8988T (cell line): ENCODE measurements at places on chromosomes 6 and 20.
A peak's percentile ranks its signal among the peaks of the same experiment; 100 is the strongest.

DNA sequence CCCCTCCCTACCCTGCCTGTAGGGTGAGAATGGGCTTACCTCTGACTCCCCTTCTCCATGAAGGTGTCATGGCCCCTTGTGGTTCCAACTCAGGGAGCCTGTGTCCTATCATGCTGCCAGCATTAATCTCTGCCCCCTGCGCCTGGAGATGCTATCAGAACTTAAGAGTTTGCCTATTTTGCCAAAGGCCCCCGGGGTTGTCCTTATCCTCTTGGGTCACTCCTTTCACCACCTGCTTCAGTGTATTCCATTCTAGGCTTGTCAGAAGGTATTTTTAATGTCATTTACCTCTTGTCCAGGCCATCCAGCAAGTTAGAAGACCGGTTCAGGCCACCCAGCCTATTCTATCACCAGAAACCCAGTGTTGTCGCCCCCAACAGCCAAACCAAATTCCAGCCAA lies 10.5 kb downstream of the RRBP1 start:
- no peak for DNase-seq

DNA sequence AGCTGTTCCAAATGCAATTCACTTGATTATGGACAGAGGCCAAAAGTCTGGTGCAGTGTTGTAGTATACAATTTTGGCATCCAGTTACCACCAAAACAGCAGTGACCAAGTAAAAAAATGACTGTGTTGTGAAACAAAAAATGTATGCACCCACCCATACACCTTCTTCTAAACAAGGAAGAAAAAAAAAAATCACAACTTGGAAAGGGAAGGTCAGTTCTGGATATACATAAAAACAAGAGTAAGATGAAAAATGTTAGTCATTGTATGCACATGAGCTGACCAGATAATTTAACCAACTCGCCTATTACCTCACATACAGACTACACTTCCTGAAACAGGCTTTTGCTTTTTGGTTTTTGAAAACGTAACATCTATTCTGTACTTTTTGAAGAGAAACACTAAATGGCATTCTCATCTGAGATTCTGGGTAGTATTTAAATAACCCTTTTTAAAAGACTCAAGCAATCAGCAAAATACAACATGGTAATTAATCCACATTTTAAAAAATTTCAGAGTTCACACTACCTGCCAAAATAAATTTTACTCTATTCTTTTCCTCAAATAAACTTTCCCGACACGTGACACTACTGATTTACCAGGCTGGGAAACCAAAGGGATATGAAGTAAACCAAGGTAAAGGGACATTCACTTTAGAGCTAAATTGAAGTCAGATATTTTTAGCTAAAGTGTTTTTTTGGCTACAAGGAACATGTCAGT lies 141.6 kb upstream of the SHLD1 start:
- DNase-seq = no peak

DNA sequence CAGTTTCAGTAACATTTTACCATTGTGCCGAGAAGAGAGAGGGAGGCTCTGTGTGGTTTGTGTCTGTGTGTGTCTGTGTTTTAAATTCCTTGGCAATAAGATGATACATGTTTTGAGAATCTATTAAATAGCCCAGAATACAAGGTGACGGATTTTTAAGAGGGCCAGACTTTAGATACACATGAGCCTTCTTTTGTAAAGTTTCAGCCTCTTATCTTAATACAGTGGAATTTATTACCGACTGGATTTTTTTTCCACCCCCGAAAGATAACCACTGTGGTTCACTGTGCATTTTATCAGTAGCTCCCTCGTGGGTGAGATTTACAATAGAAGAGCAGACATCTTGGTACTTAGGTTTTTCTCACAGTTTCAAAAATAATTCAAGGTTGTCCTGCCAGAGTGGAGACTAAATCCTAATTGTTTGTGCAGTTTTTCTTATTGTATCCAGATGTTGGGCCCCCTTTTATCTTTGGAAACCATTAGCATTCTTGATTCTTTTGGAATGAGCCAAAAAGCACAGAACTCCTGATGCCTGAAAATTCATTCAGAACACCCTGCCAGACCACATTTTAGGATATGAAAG lies 49.9 kb downstream of the STK4 start:
- DNase-seq = no peak

DNA sequence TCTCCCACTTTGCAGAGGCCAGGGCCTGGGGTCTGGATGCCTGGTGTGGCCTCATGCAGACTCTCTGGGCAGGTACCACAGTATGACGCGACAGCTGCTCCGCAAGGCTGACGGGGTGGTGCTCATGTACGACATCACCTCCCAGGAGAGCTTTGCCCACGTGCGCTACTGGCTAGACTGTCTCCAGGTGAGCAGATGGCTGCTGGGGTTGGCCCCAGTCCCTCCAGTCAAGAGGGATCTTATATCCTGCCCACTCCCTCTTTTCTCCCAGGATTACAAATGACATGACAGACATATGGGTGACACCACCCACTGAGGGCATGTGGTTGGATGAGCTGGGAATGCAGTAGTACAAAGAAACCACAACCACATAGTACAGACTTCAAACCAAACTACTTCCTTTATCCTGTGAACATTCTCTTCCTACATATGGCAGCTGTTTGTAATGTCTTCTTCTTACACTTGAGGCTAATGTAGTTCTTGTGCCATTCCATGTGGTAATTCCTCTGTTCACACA lies 29.9 kb downstream of the RAB44 start:
- DNase-seq = no peak

- DNase-seq = no peak
These were observed 29.9 kb downstream of the PHACTR2 start for GRCh38 chr6:143707697-143708096.

- DNase-seq = no peak
These were observed 8.2 kb downstream of the ATP9A start for GRCh38 chr20:51759769-51760510.

- DNase-seq = no peak
These were observed 24.4 kb downstream of the TBC1D20 start for GRCh38 chr20:437787-438486.

DNA sequence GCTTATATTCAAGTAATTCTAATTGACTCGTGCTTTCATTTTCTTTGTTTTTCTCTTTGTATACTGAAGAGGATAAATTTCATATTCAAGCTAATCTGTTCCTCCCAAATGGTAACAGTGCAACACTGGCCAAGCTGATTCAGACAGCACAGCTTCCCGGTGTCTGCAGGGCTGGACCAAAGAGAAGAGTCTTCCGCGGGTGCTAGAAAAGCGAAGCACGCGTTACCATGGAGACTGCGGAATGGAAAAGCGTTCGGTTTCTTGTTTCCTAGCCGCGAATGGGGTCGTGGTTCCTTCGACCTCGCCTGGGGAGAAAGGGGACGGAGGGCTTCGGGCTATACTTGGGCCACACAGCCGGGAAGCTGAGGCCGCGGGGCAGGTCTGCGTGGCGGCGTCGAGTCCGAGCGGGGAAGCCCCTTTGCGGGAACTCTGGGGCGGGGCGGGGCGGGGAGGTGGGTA lies 6.2 kb upstream of the ZNF311 start:
- peak; percentile 33 for DNase-seq

- no peak for DNase-seq
These were observed 84.2 kb upstream of the ARMC2 start for GRCh38 chr6:108763931-108764579.

- DNase-seq = no peak
These were observed 234.8 kb upstream of the SPTLC3 start for GRCh38 chr20:12773936-12774335.

- no peak for DNase-seq
These were observed 10.9 kb downstream of the CCM2L start for GRCh38 chr20:32021091-32021490.

DNA sequence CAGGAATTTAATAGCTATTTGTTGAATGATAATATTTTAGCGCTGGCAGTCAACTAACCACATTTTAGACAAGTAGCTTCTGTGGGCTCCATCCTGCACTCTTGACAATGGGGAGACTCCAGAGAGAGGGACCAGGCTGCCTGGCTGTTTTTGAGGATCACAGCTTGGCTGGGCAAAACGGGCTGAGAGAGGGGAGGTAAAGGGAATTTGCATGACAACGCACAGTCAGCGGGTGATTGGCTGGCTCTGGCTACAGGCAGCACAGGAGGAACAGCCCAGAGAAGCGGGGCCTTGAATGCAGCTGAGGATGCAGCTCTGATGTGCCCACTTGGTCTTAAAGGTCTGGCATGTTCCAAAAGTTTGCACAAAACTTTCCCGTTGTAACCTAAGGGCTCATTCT lies 41.2 kb downstream of the LRFN2 start:
- no peak for DNase-seq

DNA sequence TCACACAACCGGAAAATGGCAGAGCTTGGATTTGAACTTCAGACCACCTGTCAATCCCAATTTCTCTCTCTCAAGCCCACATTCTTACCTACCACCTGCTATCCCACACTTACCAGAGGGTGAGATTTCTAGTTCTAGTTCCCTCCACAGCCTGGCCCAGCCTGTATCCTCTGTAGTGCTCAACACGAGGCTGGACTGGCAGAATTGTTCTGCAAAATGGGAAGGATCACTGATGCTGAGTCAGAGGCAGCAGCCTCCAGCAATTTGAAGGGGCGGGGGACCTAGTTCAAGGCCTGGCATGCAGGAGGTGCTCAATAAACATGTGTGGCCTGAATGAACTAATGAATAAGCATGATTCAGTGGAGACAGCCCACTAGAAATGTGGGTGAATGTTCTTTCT lies 53.6 kb upstream of the TTPAL start:
- DNase-seq = no peak

GRCh38 chr6:28433119-28433518 lies 10.2 kb downstream of the ZSCAN23 start:
- no peak for DNase-seq

DNA sequence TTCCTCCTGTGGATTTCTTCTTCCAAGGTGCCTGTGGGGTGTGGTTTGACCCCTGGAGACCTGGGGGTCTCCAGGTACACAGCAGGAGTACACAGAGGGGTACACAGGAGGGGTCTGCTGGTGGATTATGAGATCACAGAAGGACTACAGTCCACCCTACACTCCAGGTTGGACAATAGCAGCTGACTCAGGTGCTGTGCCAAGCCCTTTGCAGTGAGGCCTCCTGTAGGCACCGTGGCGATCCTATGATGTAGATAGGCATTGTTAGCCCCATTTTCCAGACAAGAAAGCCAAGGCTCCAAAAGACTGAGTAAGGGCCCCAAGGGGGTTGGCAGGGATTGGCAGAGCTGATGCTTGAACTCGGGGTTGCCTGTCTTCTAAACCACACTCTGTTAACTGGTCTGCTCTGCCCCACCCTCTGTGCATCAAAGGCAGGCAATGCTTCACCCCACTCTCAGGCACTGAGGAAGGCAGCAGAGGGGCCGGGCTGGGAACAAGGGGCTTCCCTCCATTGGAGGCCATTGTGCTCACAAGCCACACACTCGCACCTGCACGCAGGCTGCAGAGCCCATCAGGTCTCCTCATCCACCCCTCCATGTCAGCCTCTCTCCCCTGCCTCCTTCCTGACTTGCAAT lies 77.5 kb upstream of the SIRPA start:
- DNase-seq = no peak

DNA sequence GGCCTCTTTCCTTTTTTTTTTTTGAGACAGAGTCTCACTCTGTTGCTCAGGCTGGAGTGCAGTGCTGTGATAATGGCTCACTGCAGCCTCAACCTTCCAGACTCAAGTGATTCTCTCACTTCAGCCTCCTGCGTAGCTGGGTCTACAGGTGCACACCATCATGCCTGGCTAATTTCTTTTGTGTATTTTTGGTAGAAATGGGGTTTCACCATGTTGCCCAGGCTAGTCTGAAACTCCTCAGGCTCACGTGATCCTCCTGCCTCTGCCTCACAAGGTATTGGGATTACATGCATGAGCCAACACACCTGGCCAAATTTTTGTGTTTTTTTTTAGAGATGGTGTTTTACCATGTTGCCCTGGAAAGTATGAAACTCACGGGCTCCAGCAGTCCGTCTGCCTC lies 29.3 kb downstream of the SRC start:
- no peak for DNase-seq

DNA sequence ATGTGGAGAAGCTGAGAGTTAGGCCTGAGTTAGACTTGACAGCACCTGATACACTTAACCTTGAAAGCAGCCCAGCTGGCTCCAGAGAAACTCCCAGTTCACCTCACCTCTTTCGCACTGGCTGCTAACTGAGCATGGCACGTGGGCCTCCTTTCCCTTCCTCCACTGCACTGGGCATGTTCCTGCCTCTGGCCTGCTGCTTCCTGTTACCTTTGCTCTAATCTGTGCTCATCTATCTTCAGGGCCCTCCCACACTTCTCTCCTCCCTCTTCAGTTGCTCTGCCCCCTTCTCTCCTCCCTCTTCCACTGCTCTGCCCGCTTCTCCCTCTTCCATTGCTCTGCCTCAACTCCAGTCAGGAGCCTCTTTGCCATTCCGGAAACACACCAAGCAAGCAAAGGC lies 13.7 kb upstream of the UBE2V1 start:
- no peak for DNase-seq

DNA sequence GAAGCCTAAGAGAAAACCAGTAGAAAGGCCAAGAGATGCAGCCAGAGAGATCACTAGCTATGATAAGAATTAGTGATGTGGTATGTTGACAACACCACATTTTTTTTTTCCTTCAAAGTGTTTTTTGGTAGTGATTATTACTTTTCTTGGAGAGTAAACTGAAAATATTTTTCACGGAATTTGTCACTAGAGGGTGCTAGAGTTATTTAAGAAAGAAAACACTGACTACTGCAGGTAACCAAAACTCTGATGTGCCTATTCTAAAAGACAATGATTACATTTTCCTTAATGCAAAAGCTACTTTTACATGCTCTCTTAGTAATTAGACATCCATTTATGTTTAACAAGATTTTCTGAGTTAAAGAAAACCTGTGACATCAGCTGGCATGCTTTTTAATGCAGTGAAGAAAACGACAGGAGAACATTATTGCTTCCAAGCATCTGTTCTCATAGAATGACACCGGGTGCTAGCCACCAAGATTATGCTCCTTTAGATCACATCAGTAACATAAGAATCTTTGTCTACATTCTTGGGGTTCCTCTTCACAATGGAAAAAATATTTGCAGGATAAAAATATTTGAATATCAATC lies 28.8 kb downstream of the RWDD2A start:
- DNase-seq = no peak

GRCh38 chr20:63873477-63873971 lies 8.5 kb downstream of the TPD52L2 start:
- DNase-seq = no peak

DNA sequence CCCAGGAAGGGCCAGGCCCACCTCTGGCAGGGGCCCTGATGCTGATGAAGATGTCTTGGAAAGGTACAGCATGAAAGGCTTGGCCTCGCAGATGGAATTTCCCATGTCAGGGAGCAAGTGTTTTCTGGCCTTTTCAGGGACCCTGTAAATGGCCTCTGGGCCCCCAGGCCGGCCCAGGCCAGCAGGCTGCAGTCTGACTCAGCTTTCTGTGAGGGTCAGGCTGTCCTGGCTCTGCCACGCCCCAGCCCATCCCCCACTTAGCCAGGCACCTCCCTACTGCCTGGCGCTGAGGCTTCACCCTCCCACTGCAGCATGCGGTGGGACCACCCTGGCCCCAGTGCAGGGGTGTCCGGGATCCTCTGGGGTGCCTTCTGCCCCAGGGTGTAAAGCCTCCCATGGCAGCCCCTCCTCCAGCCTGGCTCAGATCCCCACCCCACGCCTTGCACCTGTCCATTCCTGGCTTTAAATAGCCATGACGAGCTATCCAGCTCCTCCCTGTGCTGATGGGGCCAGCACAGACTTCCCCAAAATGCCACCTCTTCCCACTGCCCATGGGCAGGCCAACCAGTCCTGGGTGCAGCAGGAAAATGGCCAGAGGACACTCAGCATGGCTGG lies 35.6 kb upstream of the GATA5 start:
- DNase-seq = no peak

GRCh38 chr6:154428897-154429296 lies 72.3 kb upstream of the IPCEF1 start:
- DNase-seq = no peak

GRCh38 chr6:168032005-168032760 lies 34.7 kb downstream of the KIF25 start:
- no peak for DNase-seq
